Activated CD4-positive, alpha-beta T cell treated with anti-CD3 and anti-CD28 coated beads, Interleukin-2, amount 50 U/mL, for 1 hour (primary cell): ENCODE measurements at places on chromosomes 7 and 10.

DNA sequence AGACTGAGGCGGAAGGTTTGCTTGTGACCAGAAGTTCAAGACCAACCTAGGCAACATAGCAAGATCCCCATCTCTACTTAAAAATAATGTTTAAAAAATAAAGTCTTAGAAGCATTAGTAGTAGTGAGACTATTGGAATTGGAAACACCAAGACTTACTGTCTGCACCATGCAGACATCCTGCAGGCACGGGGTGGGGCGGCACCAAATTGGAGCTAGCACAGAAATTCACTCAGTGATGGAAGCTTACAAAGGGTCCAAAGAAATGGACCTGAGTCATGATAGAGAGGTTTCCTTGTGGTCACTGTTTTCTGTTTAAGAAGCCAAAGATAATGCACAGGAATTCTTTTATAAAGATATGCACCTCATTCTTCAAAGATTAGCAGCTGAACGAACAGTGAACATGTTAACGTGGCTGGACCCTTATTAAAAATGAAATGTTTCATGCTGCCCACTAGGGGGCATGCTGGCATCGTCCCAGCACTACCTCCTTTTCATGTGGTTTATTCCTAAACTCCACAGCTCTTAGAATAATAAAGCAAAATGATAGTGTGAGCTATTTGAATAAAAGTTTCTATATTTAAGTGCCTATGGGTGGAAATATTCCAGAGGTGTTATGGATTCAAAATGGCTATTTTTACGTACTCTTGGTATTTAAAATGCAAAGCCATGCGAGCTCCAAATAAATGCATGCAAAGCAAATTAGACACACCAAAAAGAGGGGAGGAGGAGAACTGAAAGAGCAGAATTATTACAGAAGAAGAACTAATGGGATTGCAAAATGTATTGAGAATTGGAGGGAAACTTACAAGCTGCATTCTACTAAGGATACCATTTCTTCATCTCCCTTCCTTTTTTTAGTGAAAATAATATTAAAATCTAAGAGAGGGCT is 28.6 kb downstream of the PDSS1 start:
- peak; percentile 41 for DNase-seq

DNA sequence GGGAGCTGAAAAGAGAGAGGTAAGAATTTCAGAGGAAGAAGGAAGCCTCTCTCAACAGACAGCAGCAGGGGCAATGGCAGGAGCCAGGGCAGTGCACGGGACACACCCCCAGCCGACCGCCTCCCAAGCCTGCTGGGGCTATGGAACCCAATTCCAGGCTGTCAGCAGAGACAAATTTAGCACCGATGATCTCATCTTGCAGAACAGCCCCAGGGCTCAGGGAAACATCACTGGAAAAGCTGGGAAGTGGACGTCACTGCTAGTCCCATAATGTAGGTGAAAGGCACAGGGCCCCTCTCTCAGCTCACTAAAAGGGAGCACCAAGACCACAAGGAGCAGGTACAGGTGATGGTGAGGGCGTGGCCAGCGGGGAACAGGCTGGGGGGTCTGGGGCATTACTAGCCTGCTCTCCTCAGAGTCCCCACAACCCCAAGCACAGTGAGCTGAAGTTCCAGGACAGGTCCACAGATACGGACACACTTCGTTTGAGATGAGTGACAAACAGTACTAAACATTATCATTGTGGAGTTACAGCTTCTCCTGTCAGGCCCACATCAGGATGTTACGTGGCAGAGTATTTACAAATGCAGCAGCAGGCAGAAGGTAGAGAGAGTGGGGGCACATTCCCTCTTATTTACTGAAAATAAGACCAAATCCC is 103.7 kb downstream of the PLXNA4 start:
- DNase-seq = no peak

- DNase-seq = no peak
Observed at GRCh38 chr7:30750683-30751650, 968 bp upstream of the INMT start.

DNA sequence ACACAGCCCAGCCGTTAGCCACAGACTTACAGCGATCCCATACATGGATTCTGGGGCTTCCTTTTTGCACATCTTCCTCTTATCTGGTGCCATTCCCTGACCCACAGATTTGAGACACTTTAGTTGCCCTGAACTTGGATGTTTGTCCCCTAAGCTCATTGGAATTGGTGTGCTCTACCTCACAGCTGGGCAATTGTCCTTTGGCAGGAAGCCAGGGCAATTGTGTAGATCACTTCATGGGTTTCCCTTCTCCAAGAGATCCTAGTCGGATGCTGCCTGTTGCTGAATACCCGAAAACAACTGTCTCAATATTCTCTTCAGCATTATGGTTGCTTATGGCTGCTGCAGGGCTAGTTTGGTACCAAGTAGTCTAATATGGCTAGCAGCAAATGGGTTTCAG is 470.7 kb upstream of the MKI67 start:
- DNase-seq = no peak

DNA sequence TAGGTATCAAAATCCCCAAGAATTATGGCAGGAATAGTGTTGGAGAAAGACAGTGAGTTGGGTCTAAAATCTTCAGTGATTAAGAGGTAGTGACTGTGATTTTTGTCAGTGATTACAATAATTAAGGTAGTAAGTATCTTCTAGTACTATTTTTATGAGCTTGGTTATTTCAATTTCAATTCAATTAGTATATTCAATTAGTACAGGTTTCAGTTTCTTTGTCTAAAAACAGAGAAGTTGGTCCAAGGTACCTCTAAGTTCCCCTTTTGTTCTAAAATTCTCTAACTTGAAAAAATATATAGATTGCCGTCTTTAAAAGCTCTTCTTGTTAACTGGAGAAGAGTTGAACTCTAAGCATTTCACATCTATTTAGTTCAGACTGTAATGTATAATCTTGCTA is 82.9 kb downstream of the OTUD1 start:
- DNase-seq = no peak

DNA sequence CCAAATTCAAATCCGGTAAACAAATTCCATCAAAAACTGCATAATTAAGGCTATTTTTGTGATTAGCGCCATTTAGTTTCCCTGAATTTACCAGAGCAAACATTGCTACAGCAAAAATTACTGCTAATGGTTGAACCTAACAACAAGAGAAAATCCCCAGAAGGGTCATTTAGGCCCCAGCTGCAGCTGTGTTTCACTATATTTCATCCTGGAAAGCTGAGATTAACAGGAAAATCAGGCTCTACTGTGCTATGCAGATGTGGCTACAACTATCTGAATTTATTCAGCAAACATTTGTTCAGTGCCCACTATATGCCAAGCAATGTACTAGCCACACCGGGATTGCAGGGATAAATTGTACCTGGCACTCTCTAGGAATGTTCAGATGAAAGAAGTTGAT is 104.0 kb downstream of the PON1 start:
- DNase-seq = no peak

DNA sequence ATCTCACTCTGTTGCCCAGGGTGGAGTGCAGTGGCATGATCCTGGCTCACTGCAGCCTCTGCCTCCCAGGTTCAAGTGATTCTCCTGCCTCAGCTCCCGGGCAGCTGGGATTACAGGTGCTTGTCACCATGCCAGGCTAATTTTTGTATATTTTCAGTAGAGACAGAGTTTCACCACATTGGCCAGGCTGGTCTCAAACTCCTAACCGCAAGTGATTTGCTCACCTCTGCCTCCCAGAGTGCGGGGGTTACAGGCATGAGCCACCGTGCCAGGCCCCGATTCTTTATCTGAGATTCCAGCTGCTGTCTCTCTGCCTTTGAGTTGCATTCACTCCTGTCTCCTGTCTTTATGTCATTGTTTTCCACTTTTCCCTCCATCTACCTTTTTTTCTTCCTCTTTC is 168.7 kb downstream of the TMEM178B start:
- no peak for DNase-seq
